Activated naive CD4-positive, alpha-beta T cell treated with anti-CD3 and anti-CD28 coated beads, Interleukin-2, amount 10 ng/mL, durations not matched to agents 7 days and 5 days (primary cell): ENCODE measurements at places on chromosomes 2 and 18.

- H3K4me3 ChIP-seq: no peak overlapping the region
- H3K27me3 ChIP-seq: no peaks in the 10 kb centered on the region
- DNase-seq: no peak
- no peak overlapping the region for H3K27ac ChIP-seq
- peaks cover 69% of the 10 kb centered on the region for H3K4me1 ChIP-seq
- H3K36me3 ChIP-seq: peaks cover 48% of the 10 kb centered on the region
These were observed 242.9 kb downstream of the LDLRAD4 start for GRCh38 chr18:13461469-13461868.

DNA sequence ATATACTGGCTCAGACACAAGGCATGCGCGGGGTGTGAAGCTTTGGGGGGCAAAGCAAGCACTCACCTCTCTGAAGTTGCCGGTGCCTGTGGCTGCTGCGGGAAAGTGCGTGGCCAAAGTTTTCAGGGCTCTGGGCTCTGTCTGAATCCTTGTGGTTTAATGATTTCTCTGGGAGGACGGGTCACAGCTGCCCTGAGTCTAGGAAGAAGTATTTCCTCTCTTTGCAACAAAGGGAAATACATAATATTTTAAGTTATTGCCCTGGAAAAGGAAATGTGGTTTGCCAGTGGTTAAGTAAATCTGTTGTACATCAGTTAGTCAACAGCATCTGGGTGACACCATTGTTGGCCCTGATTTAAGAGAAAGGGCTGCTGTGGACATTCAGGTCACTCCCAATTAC, 56.7 kb upstream of the ZDBF2 start:
- H3K4me1 ChIP-seq: no peaks in the 10 kb centered on the region
- DNase-seq: no peak
- no peak overlapping the region for H3K27ac ChIP-seq
- peaks cover 24% of the 10 kb centered on the region for H3K27me3 ChIP-seq
- H3K4me3 ChIP-seq: no peak overlapping the region

- H3K36me3 ChIP-seq: no peaks in the 10 kb centered on the region
- peaks cover 42% of the 10 kb centered on the region for H3K27me3 ChIP-seq
- no peak for DNase-seq
- no peak overlapping the region for H3K27ac ChIP-seq
- H3K4me1 ChIP-seq: peaks cover 49% of the 10 kb centered on the region
- H3K4me3 ChIP-seq: no peak overlapping the region
These were observed 81.7 kb upstream of the TAF1B start for GRCh38 chr2:9761577-9761976.

DNA sequence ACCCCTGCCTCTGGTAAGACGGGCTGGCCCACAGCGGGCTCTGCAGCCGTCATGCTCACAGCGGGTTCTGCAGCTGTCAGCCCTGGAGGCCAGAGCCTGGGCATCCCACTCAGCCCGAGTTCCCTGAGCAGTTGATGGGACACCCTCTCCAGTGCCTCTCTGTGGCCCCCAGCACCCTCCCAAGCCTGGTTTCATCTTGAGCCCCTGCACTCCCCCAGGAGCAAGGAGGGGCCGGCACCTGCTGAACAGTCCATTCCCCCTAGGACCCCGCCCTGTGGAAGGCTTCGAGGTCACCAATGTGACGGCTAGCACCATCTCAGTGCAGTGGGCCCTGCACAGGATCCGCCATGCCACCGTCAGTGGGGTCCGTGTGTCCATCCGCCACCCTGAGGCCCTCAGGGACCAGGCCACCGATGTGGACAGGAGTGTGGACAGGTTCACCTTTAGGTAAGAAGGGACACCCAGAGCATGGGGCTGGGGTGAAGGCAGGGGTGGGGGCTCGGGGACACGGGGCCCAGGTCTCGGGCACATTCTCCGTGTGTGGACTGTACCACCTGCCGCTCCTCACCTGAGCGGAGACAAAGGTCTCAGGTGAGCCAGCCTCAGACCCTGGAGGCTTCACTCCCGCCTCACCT, 34.5 kb downstream of the MTERF4 start:
- peaks cover 2% of the 10 kb centered on the region for H3K4me1 ChIP-seq
- no peak overlapping the region for H3K4me3 ChIP-seq
- no peak overlapping the region for H3K27ac ChIP-seq
- no peaks in the 10 kb centered on the region for H3K36me3 ChIP-seq
- DNase-seq: no peak
- H3K27me3 ChIP-seq: peaks cover 10% of the 10 kb centered on the region

DNA sequence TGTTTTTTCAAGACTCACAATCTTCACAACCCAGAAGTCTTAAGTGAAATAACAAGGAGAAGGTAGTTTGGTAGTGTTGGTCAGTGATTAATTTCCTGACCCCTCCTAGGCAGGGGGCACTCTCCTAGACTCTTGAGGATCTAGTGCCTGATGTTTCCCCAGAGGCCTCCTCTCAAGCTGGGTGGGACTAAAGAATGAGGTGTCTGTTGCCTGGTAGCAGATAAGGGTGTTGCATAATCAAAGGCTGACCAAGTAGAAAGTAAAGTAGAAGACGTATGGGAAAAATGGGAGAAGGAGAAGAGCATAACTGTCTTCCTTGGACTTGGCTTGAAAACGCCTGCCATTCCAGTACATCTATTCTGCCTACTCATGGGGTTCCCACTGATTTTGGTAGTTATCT, 37.8 kb downstream of the VIT start:
- no peak for DNase-seq
- peaks cover 20% of the 10 kb centered on the region for H3K27me3 ChIP-seq
- H3K4me1 ChIP-seq: no peaks in the 10 kb centered on the region
- H3K36me3 ChIP-seq: no peaks in the 10 kb centered on the region
- no peak overlapping the region for H3K4me3 ChIP-seq
- no peak overlapping the region for H3K27ac ChIP-seq

DNA sequence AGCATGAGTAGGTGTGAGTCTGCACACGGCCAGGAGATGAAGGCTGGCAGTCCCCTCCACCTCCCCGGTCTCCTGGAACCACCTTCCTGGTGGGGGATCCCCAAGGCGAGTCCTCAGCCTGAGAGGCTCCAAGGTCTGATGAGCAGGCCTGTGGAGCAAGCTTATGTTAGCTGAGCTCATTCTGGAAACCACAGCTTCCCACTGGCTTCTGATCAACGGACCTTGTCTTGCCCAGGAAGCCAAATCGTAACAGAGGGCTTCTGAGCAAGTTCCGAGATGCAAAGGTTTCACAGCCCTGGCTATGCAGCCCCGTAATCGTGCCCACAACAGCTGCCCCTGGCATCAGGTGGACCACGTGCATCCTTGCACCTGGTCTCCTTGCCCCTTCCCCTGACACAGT, 28.8 kb upstream of the GPR55 start:
- H3K27me3 ChIP-seq: peaks cover 63% of the 10 kb centered on the region
- peaks cover 16% of the 10 kb centered on the region for H3K4me1 ChIP-seq
- no peak overlapping the region for H3K4me3 ChIP-seq
- no peaks in the 10 kb centered on the region for H3K36me3 ChIP-seq

- DNase-seq: no peak
- H3K36me3 ChIP-seq: no peaks in the 10 kb centered on the region
- no peak overlapping the region for H3K4me3 ChIP-seq
These were observed 20.7 kb downstream of the CAPN14 start for GRCh38 chr2:31196622-31197021.

- H3K4me1 ChIP-seq: peaks cover 4% of the 10 kb centered on the region
- H3K27me3 ChIP-seq: peaks cover 43% of the 10 kb centered on the region
These were observed 1.4 kb upstream of the PTPRM start for GRCh38 chr18:7565677-7566076.

- H3K4me3 ChIP-seq: no peak overlapping the region
- no peaks in the 10 kb centered on the region for H3K27me3 ChIP-seq
- peaks cover 43% of the 10 kb centered on the region for H3K36me3 ChIP-seq
- peak overlapping the region; percentile 28 for H3K27ac ChIP-seq
- peak; percentile 72 for DNase-seq
- H3K4me1 ChIP-seq: peaks cover 57% of the 10 kb centered on the region
These were observed 73.4 kb downstream of the INPP4A start for GRCh38 chr2:98518101-98518500.

GRCh38 chr2:8662239-8662879, 19.5 kb upstream of the ID2 start:
- H3K27me3 ChIP-seq: peaks cover 42% of the 10 kb centered on the region
- no peaks in the 10 kb centered on the region for H3K36me3 ChIP-seq
- H3K27ac ChIP-seq: no peak overlapping the region
- no peak for DNase-seq
- H3K4me3 ChIP-seq: no peak overlapping the region

GRCh38 chr18:26468931-26469340, 79.4 kb downstream of the KCTD1 start:
- H3K36me3 ChIP-seq: no peaks in the 10 kb centered on the region
- no peak overlapping the region for H3K27ac ChIP-seq
- H3K4me1 ChIP-seq: no peaks in the 10 kb centered on the region
- no peak for DNase-seq
- no peak overlapping the region for H3K4me3 ChIP-seq
- no peaks in the 10 kb centered on the region for H3K27me3 ChIP-seq

DNA sequence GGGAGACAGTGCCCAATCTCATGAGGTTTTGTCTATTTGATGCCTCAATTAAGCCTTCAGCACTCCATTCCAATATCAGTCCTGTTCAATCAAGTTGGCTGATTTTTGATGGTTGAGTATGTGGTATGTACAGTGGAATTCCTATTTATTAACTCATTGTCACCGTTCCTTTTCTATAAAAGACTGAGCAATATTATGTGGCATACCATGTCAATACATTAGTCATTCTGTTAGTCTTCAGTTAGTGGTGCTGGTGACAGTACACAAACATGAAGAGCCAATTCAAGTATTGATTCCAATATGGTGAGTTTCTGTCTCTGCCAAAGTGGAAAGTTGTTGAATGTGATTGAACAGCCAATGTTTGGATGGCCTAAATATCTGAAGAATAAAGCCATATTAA, 1343.9 kb downstream of the SUCLG1 start:
- no peak overlapping the region for H3K27ac ChIP-seq
- no peaks in the 10 kb centered on the region for H3K36me3 ChIP-seq
- H3K27me3 ChIP-seq: no peaks in the 10 kb centered on the region
- DNase-seq: no peak
- no peaks in the 10 kb centered on the region for H3K4me1 ChIP-seq

- peaks cover 75% of the 10 kb centered on the region for H3K4me1 ChIP-seq
- H3K27ac ChIP-seq: peak overlapping the region; percentile 95
- DNase-seq: peak; percentile 42
These were observed 24.4 kb downstream of the NFE2L2 start for GRCh38 chr2:177239932-177240630.

- peak; percentile 42 for DNase-seq
- H3K36me3 ChIP-seq: peaks cover 4% of the 10 kb centered on the region
- peaks cover 64% of the 10 kb centered on the region for H3K4me1 ChIP-seq
- H3K4me3 ChIP-seq: peak overlapping the region; percentile 68
- H3K27me3 ChIP-seq: no peaks in the 10 kb centered on the region
These were observed 144.7 kb upstream of the ITGA4 start for GRCh38 chr2:181312515-181312927.

- DNase-seq: no peak
- H3K36me3 ChIP-seq: no peaks in the 10 kb centered on the region
- H3K27ac ChIP-seq: no peak overlapping the region
These were observed 293.9 kb upstream of the DCC start for GRCh38 chr18:52045946-52046675.

GRCh38 chr2:236932831-236933361, 152.8 kb upstream of the COPS8 start:
- H3K4me1 ChIP-seq: peaks cover 8% of the 10 kb centered on the region
- DNase-seq: no peak
- H3K4me3 ChIP-seq: no peak overlapping the region
- H3K27ac ChIP-seq: no peak overlapping the region
- H3K27me3 ChIP-seq: peaks cover 37% of the 10 kb centered on the region
- H3K36me3 ChIP-seq: no peaks in the 10 kb centered on the region
